Activated CD4-positive, alpha-beta T cell treated with anti-CD3 and anti-CD28 coated beads for 36 hours (primary cell): ENCODE measurements at places on chromosomes 3 and 15.

DNA sequence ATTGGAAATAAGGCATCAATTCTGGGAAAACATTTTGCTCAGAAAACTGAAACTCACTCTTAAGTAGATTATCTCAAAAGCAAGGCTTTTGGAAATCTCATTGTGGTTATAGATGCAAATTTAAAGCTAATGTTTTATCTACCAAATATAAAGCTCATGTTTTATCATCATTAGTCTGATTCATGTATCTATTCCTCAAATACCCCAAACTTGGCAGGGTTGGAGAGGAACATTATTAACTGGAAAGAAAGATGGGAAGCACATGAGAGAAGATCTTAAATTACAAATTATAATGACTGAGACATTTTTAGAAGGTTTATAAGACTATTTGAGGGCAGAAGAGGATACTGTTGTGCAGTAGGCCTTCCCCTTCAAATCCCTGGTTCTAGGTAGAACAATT, 137.3 kb upstream of the TGFBR2 start:
- H3K4me3 ChIP-seq = no peak overlapping the region
- no peaks in the 10 kb centered on the region for H3K27me3 ChIP-seq
- H3K27ac ChIP-seq = no peak overlapping the region
- no peaks in the 10 kb centered on the region for H3K36me3 ChIP-seq
- H3K4me1 ChIP-seq = peaks cover 12% of the 10 kb centered on the region
- no peak for DNase-seq

DNA sequence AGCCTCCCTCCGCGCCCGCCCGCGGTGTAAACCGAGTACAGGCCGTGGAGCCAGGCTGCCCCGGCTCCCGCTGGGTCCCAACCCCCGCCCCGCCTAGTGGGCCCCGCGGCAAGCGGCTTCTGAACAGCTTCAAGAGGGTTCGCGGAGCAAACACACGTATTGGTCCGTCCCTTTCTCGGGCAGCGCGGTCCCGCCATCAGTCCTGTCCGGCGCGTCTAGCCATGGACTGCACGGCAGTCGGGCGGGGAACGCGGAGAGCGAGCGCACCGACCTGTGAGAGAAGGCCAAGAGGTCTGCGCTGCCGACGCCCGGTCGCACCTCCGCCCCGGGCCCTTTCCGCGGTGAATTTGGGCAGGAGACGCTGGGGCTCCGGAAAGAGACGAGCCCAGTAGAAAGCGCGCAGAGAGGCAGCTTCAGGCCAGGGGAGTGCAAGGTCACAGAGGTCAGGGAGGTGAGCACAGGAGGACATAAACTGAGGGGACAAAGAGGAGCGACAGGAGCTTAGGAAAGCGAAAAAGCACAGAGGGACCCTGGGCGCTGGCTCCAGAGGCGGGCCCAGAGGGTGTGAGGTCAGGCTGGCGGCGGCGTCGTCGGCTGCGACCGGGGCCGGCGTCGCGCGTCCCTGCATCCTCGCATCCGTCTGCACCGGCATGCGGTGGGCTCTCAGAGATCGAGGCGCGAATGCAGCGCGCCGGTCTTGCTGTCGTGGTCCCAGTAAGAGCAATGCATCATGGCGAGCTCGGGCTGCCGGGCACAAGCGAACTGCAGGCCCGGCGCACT, 1.8 kb downstream of the FOXL2 start:
- no peaks in the 10 kb centered on the region for H3K36me3 ChIP-seq
- H3K27me3 ChIP-seq = peaks cover 72% of the 10 kb centered on the region
- peak overlapping the region; percentile 55 for H3K4me3 ChIP-seq

- no peaks in the 10 kb centered on the region for H3K4me1 ChIP-seq
- H3K27me3 ChIP-seq = no peaks in the 10 kb centered on the region
- H3K27ac ChIP-seq = no peak overlapping the region
- peaks cover 28% of the 10 kb centered on the region for H3K36me3 ChIP-seq
Observed at GRCh38 chr15:61871926-61872522, 188.2 kb downstream of the VPS13C start.

DNA sequence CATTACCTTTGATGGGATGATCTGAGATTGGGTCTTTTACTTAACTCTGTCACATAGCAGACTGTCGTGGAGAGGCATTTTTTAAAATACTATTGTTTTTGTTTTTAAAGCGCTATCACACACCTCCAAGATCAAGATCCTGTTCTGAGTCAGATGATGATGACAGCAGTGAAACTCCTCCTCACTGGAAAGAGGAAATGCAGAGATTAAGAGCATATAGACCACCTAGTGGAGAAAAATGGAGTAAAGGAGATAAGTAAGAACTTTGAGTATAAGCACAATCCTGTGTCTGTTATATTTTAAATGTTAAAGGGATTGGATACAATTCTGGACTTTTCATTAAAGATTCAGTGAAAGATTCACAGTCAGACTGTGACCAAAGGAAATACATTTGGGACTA, 18.4 kb upstream of the ZBTB47 start:
- H3K27ac ChIP-seq = peak overlapping the region; percentile 56
- H3K4me3 ChIP-seq = no peak overlapping the region
- H3K27me3 ChIP-seq = no peaks in the 10 kb centered on the region
- H3K4me1 ChIP-seq = peaks cover 13% of the 10 kb centered on the region
- peaks cover 38% of the 10 kb centered on the region for H3K36me3 ChIP-seq
- peak; percentile 7 for DNase-seq

DNA sequence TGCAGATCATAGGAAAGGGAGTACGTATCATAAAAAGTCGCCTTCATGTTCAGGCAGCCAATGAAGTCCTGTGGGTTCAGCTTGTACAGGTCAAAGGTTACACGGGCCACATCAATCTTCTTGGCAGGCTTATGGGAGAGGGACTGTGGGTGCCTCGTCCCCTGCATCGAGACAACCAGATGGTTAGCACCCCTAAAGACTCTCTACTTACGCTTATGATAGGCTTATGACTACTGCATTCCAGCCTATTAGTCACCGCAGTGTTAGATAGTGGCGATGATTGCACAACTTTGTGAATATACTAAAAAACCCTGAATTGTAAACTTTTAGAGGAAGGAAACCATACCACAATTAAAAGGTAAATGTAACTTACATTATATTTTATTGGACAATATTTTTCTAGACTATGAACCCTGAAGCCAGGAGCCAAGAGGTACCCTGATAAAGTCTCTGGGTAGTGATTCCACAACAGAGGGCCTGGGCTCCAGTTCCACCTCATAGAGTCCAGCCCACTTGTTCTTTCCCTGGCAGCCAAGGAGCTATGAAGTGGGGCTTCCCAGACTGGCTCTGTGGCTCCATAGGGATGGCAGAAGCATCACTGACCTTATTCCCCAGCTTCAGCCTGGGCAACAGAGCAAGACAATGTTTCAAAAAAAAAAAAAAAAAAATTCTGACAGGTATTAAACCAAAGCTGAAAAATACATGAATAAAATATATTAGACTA, 2.5 kb upstream of the FANCD2 start:
- H3K36me3 ChIP-seq = peaks cover 19% of the 10 kb centered on the region
- H3K27ac ChIP-seq = peak overlapping the region; percentile 19
- no peaks in the 10 kb centered on the region for H3K27me3 ChIP-seq
- peaks cover 25% of the 10 kb centered on the region for H3K4me1 ChIP-seq
- no peak for DNase-seq

- DNase-seq = no peak
- H3K27me3 ChIP-seq = no peaks in the 10 kb centered on the region
- no peaks in the 10 kb centered on the region for H3K36me3 ChIP-seq
- H3K4me3 ChIP-seq = no peak overlapping the region
- H3K4me1 ChIP-seq = no peaks in the 10 kb centered on the region
Observed at GRCh38 chr3:182487611-182488010, 305.7 kb upstream of the ATP11B start.

GRCh38 chr15:45320581-45321205, 57.7 kb downstream of the GATM start:
- H3K27ac ChIP-seq = no peak overlapping the region
- no peaks in the 10 kb centered on the region for H3K4me1 ChIP-seq
- peaks cover 12% of the 10 kb centered on the region for H3K27me3 ChIP-seq
- H3K36me3 ChIP-seq = no peaks in the 10 kb centered on the region
- DNase-seq = no peak
- H3K4me3 ChIP-seq = no peak overlapping the region

DNA sequence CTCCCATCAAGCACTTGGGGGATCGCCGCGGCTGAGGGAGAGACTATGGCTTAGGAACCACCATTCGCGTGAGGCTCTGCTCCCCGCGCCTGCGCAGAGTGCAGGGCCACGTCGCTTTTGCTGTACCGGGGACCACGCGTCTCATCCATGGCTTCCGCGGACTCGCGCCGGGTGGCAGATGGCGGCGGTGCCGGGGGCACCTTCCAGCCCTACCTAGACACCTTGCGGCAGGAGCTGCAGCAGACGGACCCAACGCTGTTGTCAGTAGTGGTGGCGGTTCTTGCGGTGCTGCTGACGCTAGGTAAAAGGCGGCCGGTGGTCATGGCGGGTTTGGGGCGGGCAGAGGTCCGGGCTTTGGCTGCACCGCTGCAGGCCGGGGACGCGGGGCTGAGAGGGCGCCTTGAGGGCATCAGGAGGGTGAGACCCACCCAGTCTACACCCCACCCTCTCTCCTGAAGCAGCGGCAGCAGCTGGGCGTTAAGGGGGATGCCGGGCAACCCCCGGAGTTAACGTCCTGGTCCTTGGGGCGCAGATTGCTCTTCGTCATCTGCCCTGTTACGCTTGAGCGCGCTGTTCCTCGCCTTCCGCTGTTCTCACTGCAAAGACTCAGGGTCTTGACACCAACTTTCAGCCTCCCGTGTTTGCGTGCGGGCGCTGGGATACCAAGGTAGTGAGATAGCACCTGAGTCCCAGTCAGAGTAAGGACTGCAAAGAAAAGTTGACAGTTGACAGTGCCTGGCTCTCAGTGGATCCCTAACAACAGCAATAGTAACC, at the start of gene SRPRB:
TSS of gene SRPRB (plus strand) at position 114 of the 774 bp plus-strand sequence. CDS start at position 148, 34 bp downstream.
- H3K4me1 ChIP-seq = peaks cover 40% of the 10 kb centered on the region
- H3K4me3 ChIP-seq = peak within 1 kb of the TSS; percentile 93
- peak within 1 kb of the TSS; percentile 98 for H3K27ac ChIP-seq
- peaks cover 6% of the 10 kb centered on the region for H3K27me3 ChIP-seq
- H3K36me3 ChIP-seq = peaks cover 31% of the 10 kb centered on the region

DNA sequence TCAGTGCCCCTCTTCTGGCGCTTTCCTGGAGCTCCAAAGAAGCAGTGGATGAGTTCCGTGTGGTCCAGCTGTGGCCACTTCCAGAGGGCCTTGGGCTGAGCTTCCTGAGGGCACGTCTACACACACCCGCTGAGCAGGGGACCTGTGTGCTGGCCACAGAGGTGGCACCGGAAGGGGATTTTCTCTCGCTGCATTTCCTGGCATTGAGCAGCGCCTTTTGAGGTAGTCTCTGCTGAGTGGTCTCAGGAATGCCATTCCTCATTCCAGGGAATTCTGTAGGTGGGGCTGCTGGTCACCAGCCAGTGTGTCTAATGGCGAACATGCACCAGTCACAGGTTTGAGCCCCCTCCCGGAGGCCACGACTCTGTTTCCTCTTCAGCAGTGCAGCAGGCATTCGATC, 48.1 kb downstream of the AMOTL2 start:
- DNase-seq = no peak
- H3K27ac ChIP-seq = no peak overlapping the region
- no peaks in the 10 kb centered on the region for H3K4me1 ChIP-seq
- H3K27me3 ChIP-seq = peaks cover 8% of the 10 kb centered on the region
- H3K4me3 ChIP-seq = no peak overlapping the region
- no peaks in the 10 kb centered on the region for H3K36me3 ChIP-seq

DNA sequence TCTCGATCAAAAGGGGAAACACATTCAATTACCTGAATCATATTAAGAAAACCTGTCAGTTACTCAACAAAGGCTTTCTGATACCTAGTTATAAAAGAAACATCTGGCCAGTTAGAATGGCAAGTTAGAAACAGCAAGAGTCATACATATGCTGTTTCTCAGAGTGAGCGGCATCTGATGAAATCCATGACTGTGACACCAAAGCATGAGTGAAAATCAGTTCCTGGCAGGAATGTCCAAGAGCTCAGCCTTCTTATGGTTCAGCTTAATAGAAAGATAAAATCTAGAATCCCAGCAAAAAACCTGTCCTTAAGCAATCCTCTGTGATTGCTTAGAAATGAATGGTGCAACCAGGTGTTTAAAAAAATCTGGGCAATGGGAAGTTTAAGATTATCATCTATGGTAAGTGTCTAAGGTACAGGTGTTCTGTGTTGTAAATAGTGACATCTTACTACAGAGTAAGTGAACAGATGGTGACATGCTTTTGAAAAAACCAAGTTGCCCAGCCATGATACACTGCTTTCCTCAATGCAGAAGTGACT, 18.8 kb downstream of the B4GALT4 start:
- DNase-seq = no peak
- H3K27me3 ChIP-seq = no peaks in the 10 kb centered on the region
- H3K4me1 ChIP-seq = peaks cover 63% of the 10 kb centered on the region
- H3K27ac ChIP-seq = peak overlapping the region; percentile 66
- H3K4me3 ChIP-seq = no peak overlapping the region
